ENCODE measurements at places on chromosomes 3 and 15.

DNA sequence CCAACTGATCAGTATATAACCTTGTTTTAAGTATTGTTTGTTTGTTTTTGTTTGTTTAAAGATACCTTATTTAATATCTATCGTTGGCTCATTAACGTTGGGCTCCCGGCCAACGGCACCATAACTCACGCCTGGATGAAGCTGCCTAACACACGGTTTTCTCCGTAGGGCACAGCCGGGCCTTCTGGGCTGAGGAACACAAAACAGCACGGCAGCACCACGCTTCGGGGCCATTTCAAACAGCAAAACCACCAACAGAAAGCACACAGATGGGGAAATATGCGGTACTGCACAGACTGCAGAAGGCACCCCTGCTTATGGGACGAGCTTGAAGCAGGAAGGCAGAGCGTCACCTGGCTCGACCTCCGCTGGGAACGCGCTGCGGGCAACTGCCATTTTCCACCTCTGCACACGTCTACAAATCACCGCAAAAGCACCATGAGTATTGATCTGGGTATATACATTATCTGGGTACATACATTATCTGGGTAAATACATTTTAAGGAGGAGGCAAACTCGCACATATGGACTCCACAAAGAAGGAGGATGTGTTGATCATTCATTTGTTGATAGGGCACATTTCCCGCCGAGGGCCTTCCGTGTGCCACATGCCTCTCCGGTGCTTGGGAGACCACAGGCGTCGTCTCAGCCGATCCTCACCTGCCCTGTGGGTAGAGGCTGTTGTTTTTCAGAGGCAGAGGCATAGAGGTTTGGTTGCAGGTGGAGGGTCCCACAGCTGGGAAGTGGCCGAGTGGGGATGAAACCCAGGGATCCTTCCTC lies 123.7 kb upstream of the ATP2B2 start:
- DNase-seq: no peak

DNA sequence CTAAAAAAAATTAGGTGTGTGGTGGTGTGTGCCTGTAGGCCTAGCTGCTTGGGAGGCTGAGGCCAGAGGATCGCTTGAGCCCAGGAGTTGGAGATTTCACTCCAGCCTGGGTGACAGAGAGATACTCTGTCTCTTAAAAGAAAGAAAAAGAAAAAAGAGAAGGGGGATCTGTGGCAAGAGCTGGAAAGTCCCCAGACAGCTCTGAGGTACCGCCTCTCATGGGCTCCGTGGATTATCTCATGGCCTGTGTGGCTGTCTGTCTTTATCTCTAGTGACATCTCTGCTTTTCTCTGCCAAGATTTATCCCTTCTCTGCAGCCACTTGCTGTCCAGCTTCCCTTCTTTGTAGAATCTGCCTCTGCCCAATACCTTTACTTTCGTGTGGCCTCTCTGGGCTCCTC lies 5.7 kb downstream of the EXOSC7 start:
- DNase-seq: no peak

GRCh38 chr15:25624504-25625177 lies 185.8 kb upstream of the UBE3A start:
- no peak for DNase-seq

GRCh38 chr15:90650117-90650955 lies 66.8 kb upstream of the BLM start:
- DNase-seq: no peak

DNA sequence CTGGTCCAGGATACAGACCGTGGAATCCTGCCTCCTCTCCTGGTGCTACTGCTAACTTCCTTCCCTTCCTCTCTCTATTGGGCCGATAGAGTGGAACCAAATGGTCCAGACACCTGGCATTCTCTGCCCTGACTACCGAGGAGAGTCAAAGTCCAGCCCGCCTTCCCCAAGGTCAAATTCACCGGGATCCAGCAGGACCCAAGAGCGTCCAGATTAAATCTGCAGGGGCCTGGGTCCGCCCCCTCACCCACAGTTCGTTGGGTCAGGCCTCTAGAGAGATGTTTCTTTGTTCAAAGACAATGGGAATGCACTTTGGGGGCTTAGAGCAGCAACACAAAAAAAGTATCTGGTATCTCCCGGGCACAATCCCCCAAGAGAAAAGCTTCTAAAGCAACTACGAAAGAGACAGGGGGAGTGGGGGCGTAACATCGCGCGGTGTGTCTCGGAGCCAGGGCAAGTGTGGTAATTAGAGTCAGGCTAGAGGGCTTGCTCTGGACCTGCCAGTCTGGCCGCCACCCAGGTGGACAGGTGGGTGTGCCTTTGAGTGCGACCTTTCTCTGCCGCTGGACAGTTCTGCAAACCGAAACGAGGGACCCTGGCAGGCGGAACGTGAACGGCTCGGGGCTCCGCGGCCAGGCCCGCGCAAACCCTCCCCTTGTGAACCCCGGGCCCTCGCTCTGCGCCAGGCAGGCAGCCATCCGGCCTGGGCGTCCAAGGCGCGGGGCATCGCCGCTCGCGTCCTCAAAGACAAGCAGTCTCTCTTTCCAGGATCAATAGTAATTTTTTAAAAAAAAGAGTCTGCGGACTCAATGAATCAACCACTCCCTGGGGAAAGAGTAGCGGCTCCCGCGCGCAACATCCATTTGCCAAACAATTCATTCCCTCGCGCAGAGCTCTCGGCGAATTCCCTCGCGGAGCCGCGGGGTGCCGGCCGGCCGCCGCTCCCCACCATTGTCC lies 806 bp downstream of the KLHL25 start:
- DNase-seq: peak; percentile 14

GRCh38 chr3:30020380-30020779 lies 586.0 kb upstream of the TGFBR2 start:
- no peak for DNase-seq

DNA sequence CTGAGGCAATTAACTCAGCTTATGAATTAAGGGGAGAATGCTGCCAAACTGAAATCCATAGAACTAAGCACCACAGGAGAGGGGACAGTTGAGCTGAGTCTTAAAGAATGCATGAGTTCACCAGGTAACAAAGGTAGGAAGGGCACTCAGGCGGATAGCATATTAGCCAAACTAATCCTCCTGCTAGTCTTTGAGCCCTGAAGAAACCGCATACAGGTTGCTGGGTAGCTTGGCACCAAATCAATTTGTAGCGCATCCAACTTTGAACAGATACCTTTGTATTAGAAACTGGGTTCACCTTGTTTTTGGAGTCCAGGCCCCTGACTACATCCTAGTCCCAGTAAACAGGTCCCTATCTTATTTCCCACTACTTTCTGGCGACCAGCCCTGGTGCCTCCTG lies 93.7 kb downstream of the FRMD4B start:
- no peak for DNase-seq

DNA sequence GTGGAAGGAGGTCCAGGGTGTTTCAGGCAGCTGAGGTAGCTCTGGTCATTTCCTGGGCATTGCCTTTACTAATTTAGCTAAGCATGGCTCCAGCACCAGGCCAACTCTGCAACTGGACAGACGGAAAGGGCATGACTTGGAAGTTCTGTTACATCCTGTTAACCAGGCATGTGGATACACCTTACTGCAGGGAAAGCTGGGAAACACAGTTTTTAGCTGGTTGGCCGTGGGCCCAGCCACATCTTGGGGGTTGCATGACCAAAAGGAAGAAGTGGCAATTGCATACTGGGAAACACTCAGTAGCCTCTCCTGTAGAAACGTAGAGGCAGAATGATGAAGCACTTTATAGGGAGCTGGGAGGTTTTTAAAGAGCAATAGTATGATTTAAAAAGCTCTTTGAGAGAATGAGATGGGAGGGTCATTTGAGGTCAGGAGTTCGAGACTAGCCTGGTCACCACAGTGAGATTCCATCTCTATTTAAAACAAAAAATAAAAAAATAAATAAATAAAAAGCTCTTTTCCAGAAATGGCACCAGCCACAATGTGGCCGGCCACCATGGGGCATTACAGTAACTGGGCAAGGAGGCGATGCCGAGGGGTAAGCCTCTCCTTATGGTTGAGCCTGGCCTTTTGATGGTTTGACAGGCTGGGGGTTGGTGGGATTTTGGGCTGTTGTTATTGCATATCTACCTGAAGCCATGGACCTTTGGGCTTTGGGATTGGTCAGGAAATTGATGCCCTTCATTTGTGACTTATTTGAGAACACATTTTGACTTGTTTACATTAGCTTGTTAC lies 28.6 kb downstream of the TRAK1 start:
- no peak for DNase-seq

- DNase-seq: no peak
These were observed 7.3 kb upstream of the ZBTB38 start for GRCh38 chr3:141360888-141361598.

Measured in effector CD4-positive, alpha-beta T cell (primary cell).